ENCODE measurements at places on chromosomes 1 and 21.

DNA sequence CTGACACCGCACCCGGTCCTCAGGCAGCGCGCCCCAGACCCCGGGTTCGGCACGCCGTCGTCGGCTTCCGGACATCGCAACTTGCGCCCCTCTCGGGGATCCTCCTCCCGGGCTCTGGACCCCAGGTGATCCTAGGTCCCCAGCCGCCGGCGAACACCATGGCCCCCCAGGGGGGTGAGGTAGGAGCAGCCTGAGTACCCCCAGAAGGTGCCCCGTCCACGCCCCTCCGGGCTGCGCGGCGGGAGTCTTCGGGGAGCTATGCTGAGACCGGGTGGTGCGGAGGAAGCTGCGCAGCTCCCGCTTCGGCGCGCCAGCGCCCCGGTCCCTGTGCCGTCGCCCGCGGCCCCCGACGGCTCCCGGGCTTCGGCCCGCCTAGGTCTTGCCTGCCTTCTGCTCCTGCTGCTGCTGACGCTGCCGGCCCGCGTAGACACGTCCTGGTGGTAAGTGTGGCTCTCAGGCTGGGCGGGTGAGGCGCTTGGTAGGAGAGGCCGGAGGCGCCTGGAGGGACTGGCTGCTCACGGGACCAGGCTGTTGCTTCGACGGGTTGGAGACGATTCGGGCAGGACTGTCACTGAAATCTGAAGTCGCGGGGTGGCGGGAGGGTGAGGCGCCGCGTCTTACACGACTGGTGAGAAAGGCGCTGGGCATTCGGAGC lies 367 bp downstream of the WNT2B start:
- no peak for DNase-seq

DNA sequence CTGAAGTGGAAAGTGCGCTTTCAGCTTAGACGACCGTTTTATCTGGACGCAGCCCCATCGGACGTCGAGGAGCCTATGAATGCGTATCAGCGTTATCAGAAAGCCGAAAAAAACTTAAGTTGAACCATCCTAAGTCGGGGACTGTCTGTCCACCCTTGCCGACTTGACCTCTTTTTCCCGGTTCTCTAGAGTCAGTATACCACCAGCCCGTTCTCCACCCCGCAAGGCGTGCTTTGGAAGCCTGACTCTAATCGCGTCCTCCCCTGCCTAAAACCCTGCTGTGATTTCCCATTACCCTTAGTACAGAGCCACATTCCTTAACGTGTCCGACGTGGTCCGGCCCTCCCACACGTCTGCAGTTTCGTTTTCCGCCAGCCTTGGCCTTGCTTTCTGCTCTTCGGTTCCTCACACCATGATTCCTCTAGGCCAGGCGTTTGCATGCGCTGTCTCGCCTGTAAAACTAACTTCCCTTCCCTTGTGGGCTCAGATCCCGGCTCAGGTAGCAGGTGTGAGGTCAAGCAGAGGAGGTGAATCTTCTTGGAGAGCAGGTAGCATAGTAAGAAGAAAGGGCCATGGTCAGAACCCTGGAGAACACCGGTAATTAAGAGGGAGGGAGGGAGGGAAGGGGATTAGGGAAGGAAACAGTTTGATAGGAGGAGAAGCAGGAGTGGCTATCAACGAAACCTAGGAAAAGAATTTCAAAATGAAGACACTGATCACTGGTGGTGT lies 865 bp downstream of the ADPRS start:
- DNase-seq: no peak

DNA sequence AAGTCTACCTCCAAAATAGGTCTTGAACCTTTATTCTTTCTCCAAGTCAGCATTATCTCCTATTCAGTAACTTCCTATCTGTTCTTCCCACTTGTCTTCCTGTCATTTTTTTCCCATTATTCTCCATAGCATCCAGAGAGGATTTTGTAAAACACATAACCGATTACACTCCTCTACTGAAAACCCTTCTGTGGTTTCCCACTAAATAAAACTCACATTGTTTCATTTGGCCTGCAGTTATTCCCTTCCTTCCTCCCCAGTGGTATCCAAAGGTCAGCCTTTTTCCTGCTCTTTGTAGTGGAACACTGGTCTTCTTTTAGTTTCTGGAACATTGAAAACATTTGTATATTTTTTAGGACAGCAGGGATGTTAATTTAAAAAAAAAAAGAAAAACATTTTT lies 266.0 kb downstream of the GPR52 start:
- DNase-seq: no peak

DNA sequence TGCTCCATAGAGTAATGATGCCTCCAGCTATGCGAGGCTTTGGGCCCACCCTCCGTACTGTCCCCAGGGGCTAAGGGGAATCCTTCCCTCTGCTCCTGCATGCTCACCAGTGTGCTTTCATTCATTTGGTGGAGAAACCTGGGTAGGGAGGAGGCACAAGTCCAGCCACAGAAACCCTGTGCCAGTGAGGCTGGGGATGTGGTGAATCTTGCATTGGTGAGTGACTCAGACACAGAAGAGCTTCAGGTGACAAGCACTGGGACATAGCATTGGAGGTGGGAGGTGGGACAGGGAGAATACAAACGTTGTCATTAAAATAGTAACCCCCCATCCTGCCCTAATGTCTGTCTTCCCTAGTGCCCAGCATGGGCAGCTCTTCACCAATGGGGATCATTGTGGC lies 5.2 kb downstream of the FCGR2A start:
- no peak for DNase-seq

- no peak for DNase-seq
Measured at GRCh38 chr1:110714374-110714995, 39.7 kb upstream of the KCNA3 start.

DNA sequence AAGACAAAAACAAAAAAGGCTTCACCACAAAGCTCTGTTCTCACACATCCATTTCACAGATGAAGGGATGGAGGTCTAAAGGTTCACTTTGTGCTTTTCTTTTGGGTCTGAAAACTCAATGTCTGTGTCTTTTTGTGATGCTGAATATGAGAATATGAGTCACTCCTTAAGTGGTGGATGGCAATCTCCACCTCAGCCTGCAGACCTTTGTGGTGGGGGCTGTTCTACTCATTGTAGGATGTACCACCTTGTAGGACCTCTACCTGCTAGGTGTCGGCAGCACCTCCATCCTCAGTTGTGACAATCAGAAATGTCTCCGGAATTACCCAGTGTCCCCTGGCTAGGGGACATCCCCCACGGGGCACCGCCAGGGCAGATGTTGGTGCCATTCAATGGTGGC lies 42.8 kb downstream of the UBASH3A start:
- DNase-seq: no peak

GRCh38 chr1:182766881-182767645 lies 22.5 kb upstream of the NPL start:
- DNase-seq: no peak

DNA sequence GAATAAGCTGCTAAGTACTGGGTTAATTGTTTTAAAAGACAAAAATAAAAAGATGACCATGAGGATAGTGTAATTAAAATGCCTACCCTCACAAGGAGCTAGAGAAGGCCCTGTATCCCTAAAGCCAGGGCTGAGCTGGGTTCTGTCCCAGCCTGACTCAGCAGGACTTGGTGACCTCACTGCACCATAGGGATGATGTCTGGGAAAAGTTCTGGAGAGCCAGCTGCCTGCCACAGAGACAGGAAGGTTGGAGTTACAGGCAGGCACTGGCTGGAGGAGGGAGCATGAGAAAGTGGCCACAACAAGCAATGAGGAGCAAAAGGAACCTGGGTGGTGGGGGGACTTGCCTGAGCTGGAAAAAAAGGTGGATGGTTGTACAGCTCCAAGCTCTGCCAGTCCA lies 5.7 kb upstream of the TNR start:
- no peak for DNase-seq

DNA sequence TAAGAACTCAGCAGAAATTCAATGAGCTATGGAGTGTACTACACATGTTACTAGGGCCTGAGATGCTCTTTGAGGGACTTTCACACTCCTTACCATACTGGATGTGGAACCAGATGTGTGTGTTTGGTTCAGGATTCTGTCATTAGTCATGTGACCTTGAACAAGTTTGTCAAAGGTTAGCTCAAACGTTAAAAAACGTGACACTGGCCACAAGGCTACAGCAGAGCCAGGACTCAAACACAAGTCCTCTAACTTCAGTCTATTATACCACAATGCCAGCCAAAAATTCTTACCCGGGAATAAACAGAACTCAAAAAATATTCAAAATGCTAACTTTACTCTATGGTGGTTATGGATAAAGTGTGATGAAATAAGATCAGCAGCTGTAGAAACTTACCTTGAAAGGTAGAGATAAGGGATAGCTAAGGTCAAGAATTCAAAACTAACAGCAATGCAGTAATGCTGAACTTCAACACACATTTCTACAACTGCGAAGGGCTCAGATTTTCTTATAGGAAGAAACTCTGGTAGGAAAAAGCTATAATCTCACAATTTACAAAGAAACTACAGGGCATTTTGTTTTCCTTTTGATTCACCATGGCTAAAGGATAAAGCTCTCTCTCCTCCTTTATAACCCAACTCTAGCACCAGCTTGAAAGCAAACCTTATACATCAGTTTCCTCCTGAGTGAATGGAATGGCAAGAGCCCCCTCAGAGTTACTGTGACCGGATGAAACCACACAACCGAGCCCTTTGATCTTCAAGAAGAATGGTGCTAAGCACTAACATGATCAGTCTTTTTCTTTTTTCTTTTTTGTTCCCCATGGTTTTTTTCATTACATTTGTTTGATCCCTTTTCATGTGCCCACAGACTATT lies 233.9 kb downstream of the SLC45A1 start:
- DNase-seq: no peak

DNA sequence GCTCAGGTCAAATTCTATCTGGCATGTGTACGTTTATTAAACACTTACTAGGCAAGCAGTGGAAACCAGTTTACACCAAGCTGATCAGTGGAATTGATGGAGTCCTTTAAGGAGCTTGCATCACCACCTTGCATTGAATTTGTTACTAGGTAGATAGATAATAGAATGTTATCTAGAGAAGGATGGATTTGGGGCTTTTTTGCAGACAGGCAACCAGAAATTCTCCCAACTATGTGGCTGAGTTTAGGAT lies 44.9 kb downstream of the HHAT start:
- no peak for DNase-seq

- no peak for DNase-seq
Measured at GRCh38 chr1:29686012-29686930, 449.9 kb downstream of the PTPRU start.

GRCh38 chr1:163842571-163842970 lies 520.8 kb downstream of the NUF2 start:
- DNase-seq: no peak

- no peak for DNase-seq
Measured at GRCh38 chr1:186722711-186723309, 42.6 kb upstream of the PTGS2 start.

DNA sequence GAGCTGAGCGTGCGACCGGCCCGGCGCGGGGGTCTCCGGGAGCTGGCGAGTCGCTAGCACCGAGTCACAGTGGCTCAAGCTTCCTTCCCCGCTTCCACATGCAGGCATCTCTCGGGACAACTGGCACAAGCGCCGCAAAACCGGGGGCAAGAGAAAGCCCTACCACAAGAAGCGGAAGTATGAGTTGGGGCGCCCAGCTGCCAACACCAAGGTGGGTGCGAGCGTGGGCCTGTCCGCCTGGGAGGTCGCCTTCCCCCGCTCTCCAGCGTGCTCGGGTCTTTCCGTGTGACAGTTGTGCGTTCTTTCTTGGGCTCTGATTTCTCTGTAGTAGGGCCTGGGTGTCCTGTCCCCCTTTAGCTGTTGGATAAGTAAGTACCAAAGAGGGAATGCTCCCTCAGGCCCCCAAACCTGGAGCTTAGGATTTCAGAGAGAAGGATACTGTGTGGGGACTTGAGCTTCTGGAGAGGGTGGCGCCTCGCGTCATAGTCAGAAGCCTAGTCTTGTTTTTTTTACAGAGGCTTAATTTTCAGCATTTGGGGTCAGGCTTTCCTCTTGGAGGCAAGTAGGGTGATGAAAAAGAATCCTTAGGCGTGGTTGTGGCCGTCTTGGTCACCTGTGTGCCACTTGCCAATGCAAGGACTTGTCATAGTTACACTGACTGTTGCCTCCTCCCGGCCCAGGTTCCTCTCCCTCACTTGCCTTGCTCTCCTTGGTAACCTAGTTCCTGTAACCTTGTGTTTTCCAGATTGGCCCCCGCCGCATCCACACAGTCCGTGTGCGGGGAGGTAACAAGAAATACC lies 790 bp downstream of the RPS8 start:
- no peak for DNase-seq

GRCh38 chr1:184748740-184749139 lies 5.9 kb downstream of the EDEM3 start:
- DNase-seq: no peak

DNA sequence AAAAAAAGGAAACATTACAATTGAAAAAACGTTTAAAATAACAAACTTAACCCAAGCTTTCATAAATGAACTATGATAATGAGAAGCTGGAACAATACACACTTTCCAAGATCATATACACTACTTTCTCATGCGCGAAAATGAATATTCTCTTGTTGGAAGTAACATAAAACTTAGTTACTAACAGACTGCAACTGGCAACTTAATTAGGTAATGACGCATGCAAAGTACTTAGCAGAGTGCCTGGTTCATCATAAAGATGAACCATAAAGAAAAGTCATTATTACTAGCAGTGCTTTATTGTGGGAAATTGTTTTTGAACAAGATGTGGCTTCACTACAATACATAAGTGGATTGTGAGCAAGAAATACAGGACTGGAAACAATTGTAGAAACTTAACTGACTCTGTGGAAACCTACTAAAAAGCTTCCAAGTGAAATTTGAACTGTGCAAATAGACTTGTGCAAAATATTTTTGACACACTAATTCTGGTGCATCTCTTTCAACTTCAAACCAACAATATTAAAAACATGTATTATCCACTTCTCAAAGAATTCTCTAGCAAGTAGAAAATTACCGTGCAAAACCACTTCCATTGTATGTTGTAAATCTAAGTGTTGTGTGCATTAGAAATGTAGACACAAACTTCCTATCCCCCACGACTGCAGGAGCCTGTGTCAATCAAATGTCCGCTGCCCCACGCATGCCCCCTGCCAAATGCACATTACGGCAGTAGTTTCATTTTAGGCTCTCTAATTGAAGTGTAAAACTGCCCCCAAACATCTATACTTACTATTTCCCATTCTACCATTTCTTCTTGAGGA lies 2.0 kb downstream of the ARHGAP29 start:
- no peak for DNase-seq

- DNase-seq: no peak
Measured at GRCh38 chr1:232319072-232319471, 310.9 kb downstream of the SIPA1L2 start.

DNA sequence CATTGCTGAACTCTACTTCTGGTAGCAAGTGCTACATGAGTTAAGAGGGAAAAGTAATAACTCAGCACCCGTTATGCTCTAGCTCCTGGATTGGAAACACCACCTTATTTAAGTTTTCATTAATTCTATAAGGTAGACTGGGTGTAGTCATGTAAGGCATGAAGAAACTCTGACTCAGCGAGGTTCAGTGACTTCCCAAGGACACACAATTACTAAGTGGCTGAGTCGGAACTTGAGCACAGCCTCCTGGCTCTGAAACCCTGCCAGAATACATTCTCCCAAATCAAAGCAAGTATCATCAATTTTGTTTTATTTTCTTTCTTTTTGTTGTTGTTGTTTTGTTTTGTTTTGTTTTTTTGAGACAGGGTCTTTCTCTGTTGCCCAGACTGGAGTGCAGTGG lies 29.1 kb upstream of the SCCPDH start:
- DNase-seq: no peak
